Right atrium auricular region (tissue), 2 donors: ENCODE measurements at places on chromosomes 16 and 17. TPM values are rescaled to one million over a fixed set of nuclear protein-coding genes. Genes with fewer than 3 reads are reported as not detected.

DNA sequence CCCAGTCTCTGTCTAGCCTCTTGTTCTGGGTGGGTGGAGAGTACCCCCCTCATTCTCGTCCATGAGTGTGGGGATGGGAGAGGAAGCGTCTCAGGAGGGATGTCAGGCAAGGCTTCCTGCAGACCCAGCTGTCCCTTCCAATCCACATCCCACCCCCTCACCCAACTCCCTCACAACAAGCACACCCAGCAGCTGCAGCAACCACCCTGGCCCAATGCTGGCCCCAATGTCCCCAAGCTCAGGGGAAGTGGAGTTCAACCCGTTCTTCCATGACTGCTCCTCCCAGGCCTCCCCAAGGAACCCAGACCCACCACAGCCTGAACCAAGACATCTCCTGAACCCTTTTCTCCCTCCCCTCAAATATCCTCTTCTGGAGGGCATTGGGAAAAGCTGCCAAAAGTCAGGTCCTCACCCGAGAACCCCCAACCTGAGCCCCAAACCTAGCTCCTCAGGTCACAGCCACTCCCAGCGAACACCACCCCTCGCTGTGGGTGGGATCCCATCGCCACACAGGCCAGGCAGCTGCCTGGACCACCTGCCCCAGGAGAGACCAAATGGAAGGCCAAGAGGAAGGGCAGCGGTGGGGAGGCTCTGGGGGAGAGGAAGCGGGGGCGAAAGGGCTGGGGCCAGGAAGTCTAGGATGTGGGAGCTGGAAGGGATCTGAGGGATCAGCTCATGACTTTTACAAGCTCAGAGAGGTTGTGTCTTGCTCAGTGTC lies 47.6 kb downstream of the FZD2 start:
- H3K27me3 ChIP-seq: no peaks in the 10 kb centered on the region
- no peak overlapping the region for H3K4me3 ChIP-seq
- no peaks in the 10 kb centered on the region for H3K4me1 ChIP-seq

DNA sequence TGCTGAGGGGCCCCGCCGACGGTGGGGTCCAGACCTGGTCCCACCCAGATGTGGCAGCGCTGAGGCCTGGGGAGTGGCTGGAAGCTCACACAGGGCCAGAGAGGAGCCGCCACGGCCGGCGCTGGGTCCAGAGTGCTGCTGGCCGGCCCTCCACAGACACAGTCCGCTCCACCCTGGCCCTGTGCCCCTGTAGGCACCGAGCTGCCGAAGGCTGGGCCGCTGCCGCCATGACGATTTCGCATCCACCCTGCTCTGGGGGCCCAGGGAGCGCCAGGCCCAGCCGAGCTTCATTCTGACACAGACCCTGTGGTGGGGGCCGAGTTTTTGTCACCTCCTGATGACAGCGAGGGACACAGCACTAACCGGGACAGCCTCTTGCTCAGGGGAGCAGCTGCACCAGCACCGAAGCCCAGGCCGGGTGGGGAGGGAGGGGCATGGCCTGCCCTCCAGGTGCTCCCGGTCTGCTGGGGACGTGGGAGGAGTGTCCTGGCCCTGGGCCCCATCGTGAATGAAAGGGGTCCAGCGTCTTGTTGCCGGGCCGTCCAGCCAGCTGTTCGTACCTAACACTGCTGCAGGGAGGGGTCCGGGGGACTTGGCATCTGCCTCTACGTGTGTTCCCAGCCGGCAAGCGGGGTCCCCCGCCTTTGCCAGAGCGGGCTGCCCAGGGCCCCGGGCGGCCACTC lies 27.1 kb upstream of the SSTR5 start:
- no peaks in the 10 kb centered on the region for H3K27me3 ChIP-seq
- DNase-seq: no peak
- no peak overlapping the region for H3K4me3 ChIP-seq
- peak overlapping the region; percentile 4 for H3K27ac ChIP-seq
- H3K4me1 ChIP-seq: no peaks in the 10 kb centered on the region

The GRB7 gene
- 3.4 TPM for total RNA-seq

DNA sequence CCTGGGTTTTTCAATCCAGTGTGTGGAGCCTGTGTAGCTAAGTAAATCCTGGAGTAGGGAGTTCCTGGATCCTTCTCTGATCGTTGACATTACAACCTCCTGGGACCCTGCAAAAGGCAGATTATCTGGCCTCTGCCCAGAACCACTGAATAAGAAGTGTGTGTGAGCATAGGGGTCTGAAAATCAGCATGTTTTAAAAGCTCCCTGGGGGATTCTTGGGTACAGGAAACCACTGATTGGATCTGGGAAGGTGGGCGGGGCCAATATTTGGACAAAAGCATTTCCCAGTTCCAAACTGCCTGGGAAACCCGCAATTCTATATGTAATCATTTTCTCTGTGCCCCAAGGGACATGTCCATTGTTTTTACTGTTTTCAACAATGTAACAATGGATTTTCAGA lies 27.2 kb upstream of the BEAN1 start:
- DNase-seq: no peak
- H3K27me3 ChIP-seq: no peaks in the 10 kb centered on the region
- no peaks in the 10 kb centered on the region for H3K36me3 ChIP-seq
- no peak overlapping the region for H3K4me3 ChIP-seq
- no peak overlapping the region for H3K27ac ChIP-seq
- peaks cover 14% of the 10 kb centered on the region for H3K4me1 ChIP-seq

DNA sequence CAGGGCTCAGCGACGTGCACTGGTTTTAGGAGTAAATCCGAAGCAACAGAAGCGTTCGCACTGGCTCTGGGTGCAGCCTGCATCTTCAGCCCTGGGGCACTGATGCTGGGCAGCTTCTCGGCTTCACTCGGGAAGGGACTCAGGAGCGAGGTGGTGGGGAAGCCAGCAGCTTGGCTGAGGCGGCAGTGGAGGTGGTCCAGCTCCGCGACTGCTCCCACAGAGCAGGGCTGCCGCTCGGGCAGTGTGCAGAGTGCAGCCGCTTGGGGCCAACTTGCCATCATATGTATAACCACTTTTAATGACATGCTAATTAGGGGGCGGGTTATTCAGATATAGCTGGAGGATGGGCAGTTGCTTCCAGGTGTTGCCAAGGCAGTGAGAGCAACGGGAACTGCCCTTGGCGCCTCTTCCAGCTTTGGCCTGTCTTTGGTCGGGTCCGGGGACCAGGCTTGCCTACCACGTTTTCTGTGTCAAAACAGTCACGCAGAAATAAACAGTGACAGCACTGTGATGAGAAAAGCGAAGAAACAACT lies 26.7 kb downstream of the METRNL start:
- peak overlapping the region; percentile 39 for H3K27ac ChIP-seq
- H3K36me3 ChIP-seq: no peaks in the 10 kb centered on the region
- no peaks in the 10 kb centered on the region for H3K27me3 ChIP-seq
- no peak overlapping the region for H3K4me3 ChIP-seq

- H3K27ac ChIP-seq: no peak overlapping the region
- H3K36me3 ChIP-seq: peaks cover 29% of the 10 kb centered on the region
- DNase-seq: no peak
- no peaks in the 10 kb centered on the region for H3K4me1 ChIP-seq
- H3K4me3 ChIP-seq: no peak overlapping the region
Measured at GRCh38 chr17:689556-690275, 24.9 kb downstream of the VPS53 start.

DNA sequence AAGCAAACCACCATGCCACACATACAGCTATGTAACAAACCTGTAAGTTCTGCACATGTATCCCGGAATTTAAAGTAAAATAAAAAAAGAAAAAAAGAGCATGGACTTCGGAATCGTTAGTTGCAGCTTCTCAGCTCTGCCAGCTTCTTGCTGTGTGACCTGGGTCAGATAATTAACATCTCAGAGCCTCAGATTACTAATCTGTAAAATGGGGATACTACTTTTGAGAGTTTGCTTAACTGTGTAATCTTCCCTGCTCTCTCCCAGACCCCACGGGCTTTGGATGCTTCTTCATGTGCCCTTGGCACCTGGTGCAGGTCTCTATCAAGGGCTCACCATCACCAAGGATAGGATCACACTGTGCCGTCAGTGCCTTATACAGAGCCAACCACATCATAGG lies 16.6 kb downstream of the HSD17B2 start:
- no peaks in the 10 kb centered on the region for H3K4me1 ChIP-seq
- no peaks in the 10 kb centered on the region for H3K27me3 ChIP-seq

DNA sequence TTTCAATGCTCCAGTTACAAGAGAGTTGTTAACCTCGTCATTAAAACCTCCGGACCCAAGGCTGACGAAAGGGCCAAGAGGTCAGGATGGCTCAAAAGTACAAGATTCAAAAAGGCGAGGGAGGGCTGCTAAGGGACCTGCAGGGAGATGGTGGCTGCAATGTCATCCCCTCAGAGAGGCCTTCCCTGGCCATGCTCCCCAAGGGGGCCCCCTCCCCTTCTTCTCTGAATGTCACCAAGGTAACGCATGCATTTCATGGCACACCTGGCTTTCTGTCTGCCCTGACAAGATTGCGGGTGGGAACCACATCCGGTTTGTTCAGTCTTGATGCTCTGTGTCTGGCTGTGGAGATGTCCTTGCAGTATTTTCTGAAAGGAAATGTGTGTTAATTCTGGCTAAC lies 89.9 kb downstream of the C16orf78 start:
- no peaks in the 10 kb centered on the region for H3K36me3 ChIP-seq
- DNase-seq: peak; percentile 2
- H3K4me1 ChIP-seq: no peaks in the 10 kb centered on the region

The SCO1 gene
- 21.6 TPM for total RNA-seq

DNA sequence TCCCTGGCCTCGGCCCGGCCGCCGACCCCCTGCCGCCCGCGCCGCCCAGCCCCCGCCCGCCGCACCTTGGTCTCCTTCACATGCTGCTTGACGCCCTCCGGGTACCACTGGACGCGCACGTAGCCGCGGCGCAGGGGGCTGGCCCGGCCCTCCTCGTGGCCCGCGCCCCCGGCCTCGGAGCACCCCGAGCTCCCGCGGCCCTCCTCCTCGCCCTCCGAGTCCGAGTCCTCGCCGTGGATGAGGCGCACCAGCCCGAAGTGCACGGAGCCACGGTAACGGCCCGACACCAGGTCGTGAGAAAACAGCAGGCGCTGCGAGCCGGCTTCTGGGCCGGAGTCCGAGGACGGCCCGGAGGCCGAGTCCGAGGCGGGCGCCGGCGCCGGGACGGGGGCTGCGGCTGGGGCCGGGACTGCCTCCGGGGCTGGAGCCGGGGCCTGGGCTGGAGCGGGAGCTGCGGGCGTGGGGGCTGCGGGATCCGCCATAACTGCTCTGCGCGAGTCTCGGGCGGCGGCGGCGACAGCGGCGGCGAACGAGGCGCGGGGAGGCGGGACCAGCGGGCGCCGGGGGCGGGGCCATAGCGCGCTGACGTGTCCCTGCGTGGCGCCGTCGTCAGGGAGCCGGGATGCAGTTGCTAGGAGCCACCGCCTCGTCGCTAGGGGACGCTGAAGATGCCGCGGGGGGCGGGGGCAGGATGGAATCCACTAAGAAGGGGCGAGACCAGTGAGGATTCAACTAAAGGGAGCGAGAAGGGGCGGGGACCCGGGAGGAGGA lies at the start of gene UBE2O:
TSS of gene UBE2O (minus strand) at position 493 of the 771 bp plus-strand sequence. CDS start at position 482, 11 bp downstream.
- peak within 1 kb of the TSS; percentile 97 for H3K4me3 ChIP-seq
- H3K4me1 ChIP-seq: peaks cover 36% of the 10 kb centered on the region
- peak; percentile 79 for DNase-seq

DNA sequence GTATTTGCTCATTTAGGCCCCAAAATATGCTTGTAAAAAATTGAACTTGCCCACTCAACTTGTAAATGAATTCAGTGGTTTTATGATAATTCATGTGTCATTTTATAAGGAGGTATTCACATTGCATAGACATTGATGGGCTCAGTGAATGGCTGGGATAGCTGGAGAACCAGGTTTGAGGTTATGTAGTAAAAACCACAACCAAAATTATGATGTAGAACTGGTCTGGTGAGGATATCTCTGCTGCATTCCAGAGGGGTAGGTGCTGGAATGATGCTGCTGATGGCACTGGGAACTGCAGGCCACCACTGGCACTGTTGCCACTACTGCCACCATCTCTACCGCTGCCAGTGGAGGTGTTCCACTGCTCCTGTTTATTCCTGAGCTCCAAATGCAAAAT lies 21.5 kb upstream of the RABEP1 start:
- DNase-seq: no peak
- no peak overlapping the region for H3K4me3 ChIP-seq
- H3K27ac ChIP-seq: no peak overlapping the region
- no peaks in the 10 kb centered on the region for H3K36me3 ChIP-seq
- H3K4me1 ChIP-seq: no peaks in the 10 kb centered on the region

DNA sequence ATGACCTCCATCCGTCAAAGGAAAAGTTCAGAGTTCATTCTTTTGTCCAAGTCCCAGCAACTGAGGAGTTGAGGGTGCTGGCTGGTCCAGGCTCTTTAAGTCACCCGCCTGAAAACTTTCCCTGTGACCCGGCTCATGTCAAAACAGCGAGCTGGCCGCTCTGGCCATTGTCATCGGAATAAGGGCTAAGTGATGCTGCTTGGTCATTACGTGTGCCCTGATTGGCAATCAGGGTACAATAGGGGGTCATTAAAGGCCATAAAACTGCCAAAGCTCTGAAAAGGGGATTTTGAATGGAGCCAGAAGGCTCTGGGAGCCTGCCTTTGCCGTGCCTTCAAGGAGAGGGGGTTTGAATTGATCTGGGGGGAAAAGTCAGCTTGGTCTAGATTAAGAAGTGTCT lies 88.5 kb upstream of the IRX3 start:
- H3K4me3 ChIP-seq: no peak overlapping the region
- DNase-seq: no peak
- no peak overlapping the region for H3K27ac ChIP-seq
- no peaks in the 10 kb centered on the region for H3K4me1 ChIP-seq
- no peaks in the 10 kb centered on the region for H3K36me3 ChIP-seq
- H3K27me3 ChIP-seq: no peaks in the 10 kb centered on the region

The TNRC6C gene
- total RNA-seq: 13.0 TPM

- no peaks in the 10 kb centered on the region for H3K27me3 ChIP-seq
- peak overlapping the region; percentile 72 for H3K27ac ChIP-seq
- DNase-seq: peak; percentile 68
Measured at GRCh38 chr17:82407255-82407654, 10.9 kb upstream of the HEXD start.

The HOXB7 gene
- 0.78 TPM for total RNA-seq

GRCh38 chr17:4008441-4009185 lies 44.4 kb upstream of the ATP2A3 start:
- no peak for DNase-seq
- no peak overlapping the region for H3K4me3 ChIP-seq
- H3K27me3 ChIP-seq: no peaks in the 10 kb centered on the region

- H3K36me3 ChIP-seq: peaks cover 11% of the 10 kb centered on the region
- peak overlapping the region; percentile 24 for H3K27ac ChIP-seq
- no peaks in the 10 kb centered on the region for H3K4me1 ChIP-seq
- no peak for DNase-seq
- no peaks in the 10 kb centered on the region for H3K27me3 ChIP-seq
Measured at GRCh38 chr17:67362173-67362572, 4.2 kb downstream of the PSMD12 start.

DNA sequence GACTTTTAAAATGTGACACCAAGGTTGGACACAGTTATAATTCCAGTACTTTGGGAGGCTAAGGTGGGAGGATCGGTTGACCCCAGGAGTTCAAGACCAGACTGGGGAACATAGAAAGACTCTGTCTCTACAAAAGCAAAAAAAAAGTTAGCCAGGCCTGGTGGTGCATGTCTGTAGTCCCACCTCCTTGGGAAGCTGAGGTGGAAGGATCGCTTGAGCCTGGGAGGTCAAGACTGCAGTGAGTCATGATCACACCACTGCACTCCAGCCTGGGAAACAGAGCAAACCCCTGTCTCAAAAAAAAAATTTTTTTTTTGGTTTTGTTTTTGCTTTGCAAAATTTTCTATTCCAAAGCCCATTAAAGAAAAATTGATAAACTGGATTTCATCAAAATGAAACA lies 281.4 kb downstream of the BCAS3 start:
- H3K4me1 ChIP-seq: no peaks in the 10 kb centered on the region
- no peak overlapping the region for H3K27ac ChIP-seq
- H3K4me3 ChIP-seq: no peak overlapping the region
- no peaks in the 10 kb centered on the region for H3K27me3 ChIP-seq
